Activated CD4-positive, CD25-positive, alpha-beta regulatory T cell (primary cell): ENCODE measurements at places on chromosomes 5 and 9.

- no peak for DNase-seq
Measured at GRCh38 chr9:35738924-35739323, 6.5 kb downstream of the CREB3 start.

GRCh38 chr5:160539431-160539830, 117.8 kb downstream of the PTTG1 start:
- DNase-seq, result no peak

- no peak for DNase-seq
Measured at GRCh38 chr9:85041466-85042137, 372.1 kb downstream of the NTRK2 start.

DNA sequence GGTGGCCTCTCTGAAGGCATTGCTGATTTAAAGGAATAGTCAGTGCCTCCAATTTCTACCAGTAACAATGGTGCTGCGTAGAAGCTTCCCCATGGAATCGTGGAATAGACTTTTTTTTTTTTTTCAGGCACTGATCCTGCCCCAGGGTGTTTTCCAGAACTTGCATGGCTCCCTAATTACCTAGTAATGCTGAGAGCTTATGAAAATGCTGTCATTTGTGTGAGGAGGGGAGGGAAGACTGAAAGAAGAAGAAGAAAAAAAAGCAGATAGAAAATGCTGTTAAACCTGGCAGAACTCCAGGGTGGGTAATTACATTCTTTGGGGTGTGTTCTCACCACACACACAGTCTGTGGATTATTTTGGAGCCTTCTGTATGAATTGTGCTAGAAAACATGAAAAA, 4.8 kb upstream of the GRIA1 start:
- no peak for DNase-seq

- no peak for DNase-seq
Measured at GRCh38 chr5:90359073-90359920, 50.3 kb downstream of the CETN3 start.

- DNase-seq, result no peak
Measured at GRCh38 chr5:149126906-149127305, 14.4 kb upstream of the ABLIM3 start.

DNA sequence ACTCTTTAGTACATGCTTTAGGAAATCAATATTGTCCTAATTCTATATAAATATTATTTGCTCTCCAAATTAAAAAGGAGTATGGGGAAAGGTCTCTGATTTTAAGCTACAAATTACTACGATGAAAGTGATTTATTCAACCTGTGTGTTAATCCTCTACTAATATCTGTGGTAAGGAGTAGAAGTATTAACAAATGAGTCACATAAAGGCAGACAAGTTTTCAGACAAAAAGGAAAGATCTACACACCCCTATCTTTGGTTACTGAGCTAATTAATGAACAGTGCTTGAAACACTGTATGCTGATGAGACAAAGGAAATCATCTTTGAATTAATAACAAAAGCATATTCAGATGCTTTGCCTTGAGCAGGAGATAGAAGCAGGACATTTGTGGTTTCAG, 15.9 kb downstream of the LOX start:
- no peak for DNase-seq

DNA sequence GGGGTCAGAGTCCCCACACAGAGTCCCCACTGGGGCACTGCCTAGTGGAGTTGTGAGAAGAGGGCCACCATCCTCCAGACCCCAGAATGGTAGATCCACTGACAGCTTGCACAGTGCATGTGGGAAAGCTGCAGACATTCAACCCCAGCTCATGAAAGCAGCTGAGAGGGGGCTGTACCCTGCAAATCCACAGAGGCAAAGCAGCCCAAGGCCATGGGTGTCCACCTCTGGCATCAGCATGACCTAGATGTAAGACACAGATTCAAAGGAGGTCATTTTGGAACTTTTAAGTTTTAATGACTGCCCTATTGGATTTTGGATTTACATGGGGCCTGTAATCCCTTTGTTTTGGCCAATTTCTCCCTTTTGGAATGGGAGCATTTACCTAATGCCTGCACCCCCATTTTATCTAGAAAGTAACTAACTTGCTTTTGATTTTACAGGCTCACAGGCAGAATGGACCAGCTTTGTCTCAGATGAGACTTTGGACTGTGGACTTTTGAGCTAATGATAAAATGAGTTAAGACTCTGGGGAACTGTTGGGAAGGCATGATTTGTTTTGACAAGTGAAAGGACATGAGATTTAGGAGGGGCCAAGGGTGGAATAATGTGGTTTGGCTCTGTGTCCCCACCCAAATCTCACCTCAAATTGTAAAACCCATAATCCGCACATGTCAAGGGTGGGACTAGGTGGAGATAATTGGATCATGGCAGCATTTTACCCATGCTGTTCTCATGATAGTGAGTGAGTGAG, 56.3 kb upstream of the ITGA1 start:
- DNase-seq, result no peak

- DNase-seq, result no peak
Measured at GRCh38 chr9:84436386-84437109, 96.0 kb upstream of the SLC28A3 start.

DNA sequence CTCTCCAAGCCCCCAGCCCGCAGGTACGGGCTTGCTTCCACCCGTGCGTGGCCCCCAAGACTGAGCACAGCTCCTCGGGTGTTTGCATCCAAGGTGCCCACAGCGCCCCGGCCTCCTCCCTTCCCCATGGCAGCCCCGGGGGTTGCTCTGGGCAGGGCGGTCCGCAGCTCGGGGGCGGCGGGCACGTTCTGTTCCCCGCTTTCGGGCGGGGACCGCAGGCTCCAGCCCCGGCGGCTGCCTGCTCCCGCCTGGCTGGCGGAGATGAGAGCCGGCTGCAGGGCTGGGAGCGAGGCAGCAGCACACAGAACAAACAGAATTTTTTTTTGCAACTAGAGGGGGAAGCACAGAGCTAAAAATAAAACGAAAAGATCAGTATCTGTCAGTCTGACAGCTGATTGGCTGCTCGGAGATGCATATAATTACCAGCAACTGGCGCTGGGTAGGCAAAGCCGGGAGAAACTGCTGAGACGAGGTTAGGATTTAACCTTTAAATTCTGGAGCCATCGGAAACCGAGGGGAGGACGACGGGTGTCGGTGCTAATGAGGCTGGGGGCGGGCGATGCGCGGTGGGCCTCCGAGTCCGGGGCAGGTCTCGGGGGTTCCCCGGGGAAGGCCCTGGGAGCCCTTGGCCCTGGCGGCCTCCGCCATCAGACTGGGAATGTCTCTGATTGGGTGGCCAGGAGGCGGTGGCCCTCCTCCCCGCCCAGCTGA, 142.7 kb upstream of the IER5L start:
- peak; percentile 21 for DNase-seq

- no peak for DNase-seq
Measured at GRCh38 chr5:132270335-132270665, 12.8 kb downstream of the PDLIM4 start.
